NCI-H446 treated with DMSO at 0.1 percent for 48 hours (cell line): ENCODE measurements at places on chromosomes 7 and 10.

GRCh38 chr7:101537205-101537604 lies 91.9 kb downstream of the MYL10 start:
- DNase-seq = no peak

- peak; percentile 13 for DNase-seq
Measured at GRCh38 chr10:111648046-111648445, 535.5 kb downstream of the GPAM start.

DNA sequence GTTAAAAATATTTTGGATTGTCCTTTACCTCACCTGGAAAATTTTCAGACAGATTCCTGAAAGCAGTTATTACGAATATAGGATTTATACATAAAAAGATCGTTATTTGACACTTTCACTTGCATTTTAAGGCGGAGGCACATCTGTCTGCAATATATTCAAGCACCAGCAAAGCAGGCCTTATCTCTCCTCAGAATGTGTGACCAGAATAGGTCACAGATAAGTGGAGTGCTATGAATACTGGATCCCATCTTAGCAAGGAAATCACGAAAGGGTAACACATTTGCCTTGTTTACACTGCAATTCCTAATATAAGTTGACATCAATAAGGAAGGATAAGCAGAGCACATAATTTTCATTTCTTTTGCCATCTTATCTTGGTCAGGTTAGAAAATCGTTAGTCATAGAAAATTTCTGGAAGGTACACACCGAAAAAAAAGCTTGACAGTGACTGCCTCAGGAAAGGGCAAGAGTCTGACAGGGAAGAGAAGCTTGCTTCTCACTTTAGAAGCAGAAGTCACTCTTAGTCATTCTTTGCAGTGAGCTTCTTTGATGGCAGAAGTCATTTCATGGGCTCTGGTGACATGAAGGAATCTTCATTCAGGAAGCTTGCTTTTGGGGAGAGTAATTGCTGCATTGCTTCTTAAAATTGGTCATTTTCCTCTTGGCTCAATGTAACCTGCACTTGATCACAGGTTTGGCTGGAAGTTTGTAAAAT lies 98.1 kb upstream of the STK17A start:
- no peak for DNase-seq

GRCh38 chr7:123864012-123864411 lies 19.0 kb downstream of the HYAL4 start:
- no peak for DNase-seq

- no peak for DNase-seq
Measured at GRCh38 chr7:37768611-37769010, 79.8 kb upstream of the NME8 start.

DNA sequence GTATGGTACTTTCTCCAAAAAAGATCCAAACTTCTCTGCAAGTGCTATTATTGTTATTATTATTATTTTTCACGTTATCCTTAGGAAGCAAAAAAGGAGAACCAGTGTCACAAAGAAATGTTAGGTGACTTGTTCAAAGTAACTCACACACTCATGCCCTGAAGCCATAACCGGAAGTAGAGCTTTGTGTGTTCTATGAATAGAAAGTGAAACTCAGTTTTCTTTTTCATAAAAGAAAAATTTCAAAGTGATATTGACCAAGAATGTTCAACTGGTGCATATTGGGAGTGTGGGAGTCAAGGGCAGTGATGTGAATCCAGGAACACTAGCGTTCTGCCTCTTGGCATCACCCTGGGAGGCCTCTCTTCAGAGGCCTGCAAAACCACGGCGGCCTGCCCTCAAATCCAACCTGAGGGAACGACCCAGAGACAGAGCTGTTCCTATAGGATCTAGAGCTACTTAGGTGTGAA lies 106.1 kb downstream of the PRKCQ start:
- DNase-seq = no peak

DNA sequence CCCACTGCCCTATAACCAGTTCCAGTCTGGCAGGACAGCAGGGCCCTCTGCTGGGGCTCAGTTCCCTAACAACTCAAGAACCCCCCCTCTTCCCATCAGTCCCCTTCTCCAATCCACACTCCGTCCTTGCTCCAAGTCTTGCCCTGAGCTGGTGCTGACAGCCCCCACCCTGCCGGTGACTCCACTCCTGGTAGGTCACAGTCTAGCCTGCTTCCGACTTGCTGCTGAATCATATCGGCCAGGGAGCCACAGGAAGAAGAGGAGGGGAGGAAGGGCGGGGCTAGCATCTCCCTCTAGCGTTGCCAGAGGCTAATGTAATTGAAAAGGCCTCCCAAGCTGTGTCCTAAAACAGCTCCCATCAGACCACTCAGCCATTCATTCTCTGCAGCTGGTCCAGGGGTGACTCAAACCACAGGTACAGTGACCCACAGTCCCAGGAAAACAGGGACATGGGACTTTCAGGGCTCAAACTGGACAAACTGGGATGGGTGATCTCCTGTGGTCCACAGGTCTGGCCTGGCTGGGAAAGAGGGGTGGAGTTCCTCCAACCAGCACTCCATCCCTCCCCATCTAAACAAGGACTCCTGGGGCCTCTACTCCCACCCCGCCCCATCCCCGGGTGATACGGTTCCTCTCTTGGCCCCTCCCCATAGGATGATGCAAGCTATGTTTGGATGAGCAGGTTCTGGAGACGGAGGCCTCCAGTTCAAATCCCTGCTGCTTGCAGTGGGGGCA lies 158.8 kb downstream of the SH3PXD2A start:
- DNase-seq = no peak
